Kasumi-1 (cell line): ENCODE measurements at places on chromosomes 13 and 19.

GRCh38 chr13:106056851-106057250 lies 478.6 kb downstream of the EFNB2 start:
- no peak for DNase-seq

DNA sequence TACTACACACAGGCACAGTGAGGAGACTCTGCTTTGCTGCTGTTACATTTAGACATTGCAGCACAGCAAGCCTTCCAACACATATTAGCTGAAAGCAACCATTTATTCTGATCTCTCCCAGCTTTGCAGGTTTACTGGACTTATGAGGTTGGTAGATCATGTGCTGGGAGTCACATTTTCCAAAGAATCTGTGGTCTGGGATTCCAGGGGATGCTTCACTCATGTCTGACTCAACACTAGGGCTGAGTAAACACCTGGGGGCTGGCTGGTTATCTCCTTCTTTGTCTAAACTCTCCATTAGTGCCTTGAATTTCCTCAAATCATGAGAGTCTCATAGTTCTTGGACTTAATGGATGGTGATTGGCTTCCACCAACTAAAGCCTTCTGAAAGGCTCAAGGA lies 5.4 kb upstream of the LGALS13 start:
- DNase-seq, result no peak

DNA sequence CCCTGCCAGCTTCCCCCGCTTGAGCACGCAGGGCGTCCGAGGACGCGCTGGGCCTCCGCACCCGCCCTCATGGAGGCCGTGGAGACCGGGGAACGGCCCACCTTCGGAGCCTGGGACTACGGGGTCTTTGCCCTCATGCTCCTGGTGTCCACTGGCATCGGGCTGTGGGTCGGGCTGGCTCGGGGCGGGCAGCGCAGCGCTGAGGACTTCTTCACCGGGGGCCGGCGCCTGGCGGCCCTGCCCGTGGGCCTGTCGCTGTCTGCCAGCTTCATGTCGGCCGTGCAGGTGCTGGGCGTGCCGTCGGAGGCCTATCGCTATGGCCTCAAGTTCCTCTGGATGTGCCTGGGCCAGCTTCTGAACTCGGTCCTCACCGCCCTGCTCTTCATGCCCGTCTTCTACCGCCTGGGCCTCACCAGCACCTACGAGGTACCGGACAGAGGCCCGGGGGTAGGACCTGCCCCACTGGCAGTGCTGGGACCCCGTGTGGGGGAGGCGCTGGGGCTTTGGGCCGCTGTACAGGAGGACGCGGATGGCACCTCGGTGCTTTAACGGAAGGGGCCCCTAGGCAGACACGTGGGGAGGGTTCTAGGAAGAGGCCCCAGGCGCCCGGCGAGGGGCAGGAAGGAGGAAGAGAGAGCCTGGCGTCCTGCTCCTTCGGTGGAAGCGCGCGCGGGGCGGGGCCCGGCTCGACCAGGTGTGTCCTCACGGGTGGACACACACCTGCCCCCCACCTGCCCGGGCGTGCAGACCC lies 681 bp downstream of the SLC5A5 start:
- peak; percentile 65 for DNase-seq

GRCh38 chr19:39506598-39506943 lies 7.8 kb downstream of the DLL3 start:
- DNase-seq, result no peak

DNA sequence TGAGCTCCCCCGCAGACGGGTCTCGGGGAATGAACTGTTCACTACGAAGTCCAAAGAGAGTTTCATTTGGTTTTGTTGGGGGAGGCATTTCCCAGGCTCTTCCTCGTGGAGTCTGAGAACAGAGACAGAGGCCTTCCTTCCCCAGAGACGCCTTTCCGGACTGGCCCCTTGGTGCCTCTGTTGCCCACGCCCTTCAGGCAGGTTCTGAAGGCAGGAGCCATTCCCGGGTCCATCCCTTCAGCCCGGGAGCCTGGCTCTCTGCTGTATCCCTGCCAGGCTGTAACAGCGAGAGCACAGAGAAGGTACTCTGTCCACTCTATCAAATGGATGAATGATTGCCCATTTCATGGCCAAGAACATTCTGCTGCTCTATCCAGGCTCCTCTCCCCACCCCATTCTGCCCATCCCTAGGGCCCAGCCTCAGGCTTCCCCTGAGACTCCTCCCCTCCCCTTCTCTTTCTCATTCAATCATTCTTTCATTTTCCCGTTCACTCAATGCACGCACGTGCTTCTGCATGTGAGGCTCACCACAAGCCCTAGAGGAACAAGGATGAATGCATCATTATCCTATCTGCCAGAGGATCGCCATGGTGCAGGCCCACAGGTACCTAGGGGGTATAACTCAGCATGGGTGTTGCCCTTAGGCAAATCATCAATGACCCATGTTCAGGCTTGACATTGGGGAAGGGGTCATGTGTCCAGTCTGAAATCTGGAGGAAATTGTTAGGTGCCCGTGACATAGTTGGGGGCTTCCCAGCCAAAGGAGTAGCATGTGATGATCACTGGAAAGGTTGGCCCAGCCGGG lies 298.6 kb downstream of the ZNF536 start:
- DNase-seq, result no peak

GRCh38 chr13:106986033-106986484 lies 418.1 kb upstream of the ARGLU1 start:
- DNase-seq, result no peak

GRCh38 chr13:35927567-35928021 lies 203.6 kb downstream of the DCLK1 start:
- no peak for DNase-seq

GRCh38 chr19:11380653-11381537 lies 3.2 kb downstream of the EPOR start:
- DNase-seq, result peak; percentile 98

- DNase-seq, result no peak
Measured at GRCh38 chr19:1698636-1699035, 46.2 kb upstream of the TCF3 start.

GRCh38 chr19:11279505-11280236 lies 16.3 kb upstream of the TSPAN16 start:
- DNase-seq, result peak; percentile 52

GRCh38 chr13:100240109-100240779 lies 151.4 kb downstream of the PCCA start:
- no peak for DNase-seq

GRCh38 chr13:51957377-51958216 lies 53.7 kb downstream of the ATP7B start:
- DNase-seq, result no peak

- no peak for DNase-seq
Measured at GRCh38 chr13:93915269-93915809, 564.1 kb downstream of the DCT start.

DNA sequence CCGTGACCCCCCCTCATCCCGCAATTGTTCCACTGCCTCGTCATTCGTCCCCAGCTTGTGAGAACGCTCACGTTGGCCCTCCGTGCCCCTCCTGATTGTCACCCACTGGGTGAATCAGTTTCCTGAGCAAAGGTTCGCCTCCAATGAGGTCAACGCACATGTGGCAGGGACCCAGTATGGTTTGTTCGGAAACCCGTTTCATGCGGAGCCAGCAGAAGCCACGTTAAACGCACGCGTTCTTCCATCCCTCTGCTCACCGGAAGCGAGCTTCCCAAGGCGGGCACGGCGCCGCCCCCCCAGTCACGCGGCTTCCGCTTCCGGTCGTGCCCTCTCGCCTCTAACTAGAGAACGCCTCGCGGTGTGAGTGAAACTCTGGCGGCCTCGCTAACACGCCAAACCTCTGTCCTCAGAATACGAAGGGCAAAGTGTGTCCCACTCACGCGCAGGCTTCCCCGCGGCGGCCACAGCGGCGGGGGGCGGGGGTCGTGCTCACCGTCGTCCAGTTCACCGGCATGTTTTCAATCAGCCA lies 18.0 kb upstream of the CFAP97D2 start:
- DNase-seq, result no peak

GRCh38 chr13:33109271-33109697 lies 93.1 kb downstream of the KL start:
- DNase-seq, result no peak
